Fibroblast of skin of left biceps (primary cell): ENCODE measurements at places on chromosomes 2 and 18.

DNA sequence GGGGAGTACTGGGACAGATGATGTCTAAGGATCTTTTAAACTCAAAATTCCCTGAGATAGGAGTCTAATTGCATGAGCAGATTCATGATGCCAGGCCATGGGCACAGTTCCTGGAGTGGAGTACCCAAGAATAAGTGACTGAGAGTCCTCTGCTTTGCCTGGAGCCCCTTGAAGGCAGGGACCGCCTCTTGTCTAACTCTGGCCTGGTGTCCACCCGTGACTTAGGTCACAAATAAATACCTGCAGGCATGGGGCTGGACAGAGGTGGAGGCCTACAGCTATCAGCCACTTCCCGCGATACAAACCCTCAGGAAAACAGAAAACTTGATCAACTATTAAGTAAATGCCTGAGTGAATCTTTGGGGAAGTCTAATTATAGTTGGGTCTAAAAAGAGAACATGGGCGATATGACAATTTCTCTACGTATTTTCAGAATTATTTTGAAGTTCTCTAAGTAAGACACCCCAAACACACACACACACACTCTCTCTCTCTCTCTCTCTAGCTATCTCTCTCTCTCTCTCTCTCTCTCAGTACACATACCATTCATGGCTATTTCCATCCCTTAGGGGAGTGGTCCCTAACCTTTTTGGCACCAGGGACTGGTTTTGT is 1.8 kb upstream of the WIPF1 start:
- DNase-seq = no peak

- peak; percentile 23 for DNase-seq
Observed at GRCh38 chr2:166344286-166345113, 31.2 kb downstream of the SCN9A start.

DNA sequence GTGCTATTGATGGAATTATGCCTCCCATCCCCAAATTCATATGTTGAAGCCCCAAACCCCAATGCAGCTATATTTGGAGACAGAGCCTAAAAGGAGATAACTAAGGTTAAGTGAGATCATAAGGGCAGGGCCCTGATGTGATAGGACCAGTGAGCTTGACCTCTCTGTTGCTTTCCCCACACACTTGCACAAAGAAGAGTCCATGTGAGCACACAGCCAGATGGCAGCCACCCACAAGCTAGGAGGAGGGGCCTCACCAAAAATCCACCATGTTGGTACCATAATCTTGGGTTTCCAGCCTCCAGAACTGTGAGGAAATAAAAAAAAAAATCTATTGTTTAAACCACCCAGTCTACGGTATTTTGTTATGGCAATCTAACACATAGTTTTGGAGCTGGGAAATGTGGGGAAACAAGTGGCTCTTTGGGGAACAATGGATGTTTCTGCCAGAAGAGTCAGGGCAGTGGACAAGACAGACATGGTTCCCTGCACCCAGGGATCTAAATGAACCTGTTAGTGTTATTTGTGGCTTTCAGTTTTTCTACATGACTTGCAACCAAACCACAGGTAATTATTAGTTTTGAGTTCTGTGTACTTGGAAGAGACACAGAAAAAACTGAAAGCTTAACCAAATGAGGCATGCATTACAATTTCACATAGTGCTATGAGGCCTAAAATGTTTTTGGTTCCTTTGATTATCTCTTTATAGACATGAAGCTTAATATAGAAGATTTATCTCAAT is 259.1 kb downstream of the LTBP1 start:
- DNase-seq = no peak

DNA sequence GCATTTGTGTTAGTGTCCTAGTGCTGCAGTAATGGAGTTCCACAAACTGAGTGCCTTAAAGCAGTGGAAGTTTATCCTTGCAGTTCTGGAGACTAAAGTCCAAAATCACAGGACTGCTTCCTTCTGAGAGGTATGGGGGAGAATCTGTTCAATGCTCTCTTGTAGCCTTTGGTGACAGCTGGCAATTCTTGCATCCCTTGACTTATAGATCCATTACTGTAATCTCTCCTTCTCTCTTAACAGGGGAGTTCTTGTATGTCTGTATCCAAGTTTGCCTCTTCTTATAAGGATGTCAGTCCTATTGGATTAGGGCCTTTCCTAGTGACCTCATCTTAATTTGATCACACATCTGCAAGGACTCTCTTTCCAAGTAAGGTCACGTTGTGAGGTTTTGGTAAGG is 69.9 kb downstream of the XRCC5 start:
- DNase-seq = no peak

DNA sequence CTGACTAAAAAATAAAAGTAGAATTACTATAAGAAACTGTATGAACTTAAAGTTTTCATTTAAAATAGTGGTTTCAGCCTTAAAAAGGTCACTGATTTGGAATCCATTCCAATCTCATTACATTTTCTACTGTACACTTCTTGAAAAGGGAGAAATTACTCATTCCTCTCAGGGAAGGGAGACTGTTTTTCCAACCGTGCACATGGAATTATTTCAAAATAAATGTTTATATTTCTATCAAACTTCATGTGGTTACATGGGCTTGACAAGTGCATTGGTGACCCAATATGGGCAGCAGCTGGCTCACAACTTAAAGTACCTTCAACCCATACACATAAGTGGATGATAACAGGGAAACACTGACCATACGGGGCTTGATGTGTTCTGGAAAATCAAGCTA is 324.5 kb upstream of the THUMPD2 start:
- DNase-seq = no peak

GRCh38 chr2:27353762-27354596 is 2.6 kb downstream of the GTF3C2 start:
- no peak for DNase-seq

DNA sequence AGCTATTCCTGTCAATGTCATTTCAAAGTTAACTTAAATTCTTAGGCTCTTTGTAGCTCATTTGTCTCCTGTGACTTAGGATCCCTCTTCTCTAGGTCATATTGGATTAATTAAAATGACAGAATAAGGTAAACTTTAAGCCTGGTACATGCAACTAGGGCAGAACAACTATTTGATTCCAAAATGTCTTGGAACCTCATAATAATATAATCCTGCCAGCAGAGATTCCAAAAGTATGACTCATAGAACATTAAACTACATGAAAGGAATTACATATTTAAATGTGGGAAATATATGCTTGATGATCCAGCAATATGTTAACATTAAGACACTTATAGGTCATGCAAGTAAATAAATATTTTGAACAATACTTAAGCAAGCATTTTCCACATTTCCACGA is 63.3 kb downstream of the COL3A1 start:
- no peak for DNase-seq
